Hippocampal formation (tissue), 2 donors: ENCODE measurements at places on chromosomes 2 and 18.
A peak's percentile ranks its signal among the peaks of the same experiment; 100 is the strongest.

DNA sequence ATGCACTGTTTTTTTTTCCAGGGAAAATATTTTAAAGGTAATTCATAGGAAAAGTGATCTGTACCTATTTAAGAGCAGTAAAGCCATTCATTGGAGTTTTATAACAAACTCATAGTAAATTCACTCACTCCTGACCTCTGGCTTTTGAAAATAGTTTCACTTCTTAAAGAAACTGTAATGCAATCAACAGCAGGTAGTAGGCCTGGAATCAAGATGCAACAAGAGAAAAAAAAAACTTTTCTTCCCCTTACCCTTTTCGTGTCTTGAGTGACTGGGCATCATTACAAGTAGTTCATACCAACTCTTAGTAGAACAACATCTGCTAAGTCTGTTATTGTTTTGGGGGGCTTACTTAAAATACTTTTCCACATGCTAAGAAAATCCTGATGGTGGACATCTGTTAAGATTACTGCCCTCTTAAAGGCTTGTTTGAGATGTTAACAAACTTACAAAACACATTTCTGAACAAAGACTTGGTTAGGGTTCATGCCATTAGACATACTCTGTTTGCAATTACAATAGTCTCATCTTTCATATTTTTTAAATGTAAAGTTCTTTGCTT lies 164.1 kb upstream of the FOSL2 start:
- no peak for DNase-seq

GRCh38 chr2:8142461-8142860 lies 539.4 kb upstream of the ID2 start:
- DNase-seq: no peak

DNA sequence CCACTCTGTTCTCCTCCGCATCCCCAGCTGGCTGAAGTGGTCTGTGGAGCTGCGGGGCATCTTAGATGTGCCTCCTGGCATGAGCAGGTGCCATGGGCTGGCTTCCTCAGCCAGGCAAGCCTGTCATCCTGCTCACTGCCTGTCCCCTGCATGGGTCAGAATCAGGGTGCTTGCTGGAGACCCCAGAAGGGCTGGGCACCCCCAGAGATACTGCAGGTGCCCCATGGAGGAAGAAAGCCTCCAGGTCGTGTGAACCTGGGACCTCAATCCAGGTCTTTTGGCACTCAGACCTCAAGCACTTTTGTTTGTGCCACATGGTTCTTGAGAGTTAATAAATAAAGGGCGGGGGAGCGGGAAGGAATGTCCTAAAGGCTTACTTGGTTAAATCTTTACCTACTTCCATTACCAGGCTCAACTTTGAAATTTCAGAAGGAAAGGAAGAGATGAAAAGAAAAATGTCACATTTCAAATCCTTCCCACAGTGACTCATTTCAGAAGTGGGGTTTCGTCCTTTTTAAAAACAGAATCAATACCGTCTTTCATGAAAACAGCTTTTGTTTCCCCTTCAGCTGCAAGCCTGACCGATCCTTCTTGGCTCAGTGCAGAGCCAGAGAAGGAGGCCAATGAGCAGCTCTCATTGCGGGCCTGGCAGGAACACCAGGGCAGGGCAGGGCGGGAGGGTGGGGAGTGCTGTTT lies 69.9 kb downstream of the RHOB start:
- DNase-seq: peak; percentile 69

DNA sequence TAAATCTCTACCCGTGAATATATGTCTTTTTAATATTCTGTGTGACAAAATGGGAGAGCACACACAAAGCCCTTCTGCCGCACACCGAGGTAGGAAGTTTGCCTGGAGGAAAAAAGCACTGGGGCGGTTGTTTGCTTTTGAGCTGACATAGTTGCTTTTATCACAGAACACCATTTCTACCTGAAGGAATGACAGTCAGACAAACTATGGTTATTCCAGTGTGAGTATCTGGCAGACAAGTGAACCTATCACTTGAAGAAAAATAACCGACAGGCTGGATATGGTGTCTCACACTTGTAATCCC lies 67.6 kb upstream of the SERTAD2 start:
- no peak for DNase-seq

DNA sequence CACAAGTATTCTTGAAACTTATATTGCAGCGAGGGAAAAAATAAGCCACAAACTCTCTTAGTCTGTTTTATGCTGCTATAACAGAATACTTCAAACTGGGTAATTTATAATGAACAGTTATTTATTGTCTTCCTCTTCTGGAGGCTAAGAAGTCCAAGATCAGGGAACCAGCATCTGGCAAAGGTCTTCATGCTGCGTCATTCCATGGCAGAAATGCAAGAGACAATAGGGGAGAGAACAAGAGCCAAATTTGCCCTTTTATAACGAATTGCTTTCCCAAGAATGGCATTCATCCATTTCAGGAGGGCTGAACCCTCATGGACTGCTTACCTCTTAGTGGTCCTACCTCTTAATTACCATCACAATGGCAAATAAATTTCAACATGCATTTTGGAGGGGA lies 46.5 kb downstream of the MAPRE2 start:
- DNase-seq: no peak

DNA sequence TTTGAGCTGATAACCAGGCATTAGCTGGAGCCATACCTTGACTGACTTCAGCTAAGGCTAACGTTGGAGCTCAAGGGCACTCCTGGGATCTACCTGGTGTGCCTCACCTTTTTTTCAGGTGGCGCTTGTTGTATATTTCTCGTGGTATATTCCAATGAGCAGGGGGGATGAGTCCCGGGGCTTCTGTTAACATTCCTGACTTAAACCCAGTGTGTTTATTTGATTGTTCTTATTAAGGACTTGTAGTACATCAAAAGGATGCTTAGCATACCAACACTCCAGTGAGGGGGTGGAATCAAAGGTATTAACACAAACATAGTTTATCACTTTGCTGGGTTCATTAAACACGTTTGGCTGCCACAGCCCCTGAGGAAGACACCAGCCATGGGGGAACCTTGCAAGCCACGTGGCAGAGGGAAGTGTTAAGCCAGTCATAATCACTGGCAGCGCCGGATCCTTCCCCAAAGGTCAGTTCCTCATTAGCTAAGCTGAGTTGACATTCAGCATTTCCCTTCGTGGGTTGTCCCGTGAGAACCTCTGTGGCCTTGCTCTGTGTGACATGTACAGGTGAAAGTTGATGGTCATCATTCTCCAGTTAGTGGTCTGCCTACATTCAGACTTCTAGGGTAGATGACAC lies 119.5 kb upstream of the MCFD2 start:
- DNase-seq: peak; percentile 36

GRCh38 chr18:2070631-2071030 lies 500.7 kb downstream of the METTL4 start:
- DNase-seq: no peak

DNA sequence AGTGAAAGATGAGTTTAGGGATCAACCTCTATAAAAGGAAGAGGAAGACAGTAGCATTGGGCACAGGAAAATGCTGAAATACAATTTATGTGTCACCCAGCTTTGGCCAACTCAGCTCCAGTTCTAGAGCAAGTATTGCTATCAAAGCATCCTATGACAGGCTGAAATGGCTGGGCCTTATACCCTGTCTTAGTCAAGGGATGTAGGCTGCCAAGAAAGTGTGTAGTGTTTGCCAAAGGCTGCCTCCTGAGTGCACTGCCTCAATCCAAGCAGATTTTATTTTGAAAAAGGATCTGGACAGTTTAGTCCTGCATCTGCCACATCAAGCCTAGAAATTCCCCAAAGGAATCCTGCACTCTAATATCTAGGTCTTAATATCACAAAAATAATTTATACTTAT lies 359.9 kb upstream of the ZC3H15 start:
- DNase-seq: no peak

DNA sequence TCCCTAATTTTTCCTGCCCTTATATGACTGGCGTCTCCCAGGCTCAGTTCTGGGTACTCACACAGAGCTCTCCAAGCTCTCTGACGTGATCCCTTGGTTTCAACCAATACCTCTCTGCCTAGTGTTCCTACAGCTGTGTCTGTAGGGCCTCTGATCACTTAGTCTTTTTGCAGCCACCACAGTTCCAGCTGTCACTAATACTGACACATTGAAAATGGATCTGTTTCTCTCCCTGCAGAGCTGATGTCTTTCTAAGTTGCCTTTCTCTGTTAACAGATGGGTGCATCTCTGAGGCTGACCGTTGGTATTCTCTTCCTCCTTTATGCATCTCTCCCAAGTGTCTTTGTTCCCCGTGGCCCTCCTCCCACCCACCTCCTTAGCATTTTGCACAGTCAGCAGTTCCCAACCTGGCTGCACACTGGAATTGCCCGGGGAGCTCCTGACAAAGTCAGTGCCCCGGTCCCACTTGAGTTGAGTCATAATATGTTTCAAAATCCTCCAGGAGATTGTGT lies 62.5 kb downstream of the CERS6 start:
- no peak for DNase-seq

DNA sequence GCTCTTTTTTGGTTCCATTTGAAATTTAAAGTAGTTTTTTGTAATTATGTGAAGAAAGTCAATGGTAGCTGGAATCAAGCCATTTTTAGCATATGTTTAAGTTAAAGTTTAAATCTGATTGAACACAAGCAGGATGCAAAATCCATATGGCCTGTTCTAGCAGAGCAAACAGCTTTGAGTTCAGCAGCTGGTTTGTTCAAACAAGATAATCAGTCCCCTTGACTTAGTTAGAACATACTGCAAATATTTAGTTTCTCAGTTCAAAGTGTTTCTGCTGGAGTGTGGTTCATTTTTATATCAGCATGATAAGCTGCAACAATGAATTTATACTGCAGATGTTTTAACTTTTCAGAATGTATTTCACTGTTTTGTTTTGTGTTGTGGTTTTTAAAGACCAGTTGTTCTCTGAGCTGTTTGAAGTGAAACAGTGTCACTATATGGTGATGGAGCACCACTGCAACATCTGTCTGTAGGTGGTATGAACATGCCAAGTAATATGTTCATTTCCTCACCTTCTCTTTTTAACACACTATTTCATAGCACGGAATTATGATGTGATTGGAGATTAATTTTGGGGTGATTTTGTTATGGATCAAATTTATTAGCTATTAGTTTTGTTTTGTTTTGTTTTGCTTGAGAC lies 125.3 kb downstream of the COL4A4 start:
- DNase-seq: no peak

DNA sequence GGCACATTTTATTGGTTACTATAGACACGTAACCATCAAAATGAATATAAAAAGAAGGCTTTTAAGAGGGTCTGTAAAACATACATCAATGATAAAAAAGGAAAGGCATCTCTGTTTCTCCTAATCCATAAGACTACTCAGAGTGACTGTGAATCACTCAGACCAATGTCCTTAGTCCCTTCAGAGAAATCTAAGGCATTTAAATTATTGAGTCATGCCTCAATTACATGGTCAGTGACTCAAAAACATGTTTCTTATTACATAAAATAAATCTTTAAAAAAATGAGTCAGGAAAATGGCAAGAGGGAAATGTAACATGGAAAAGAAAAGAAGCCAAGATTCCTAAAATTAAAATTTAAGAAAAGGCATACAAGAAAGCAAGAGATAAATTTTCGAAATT lies 146.6 kb downstream of the ERBB4 start:
- no peak for DNase-seq

- no peak for DNase-seq
Measured at GRCh38 chr18:10063489-10063888, 149.7 kb downstream of the VAPA start.

DNA sequence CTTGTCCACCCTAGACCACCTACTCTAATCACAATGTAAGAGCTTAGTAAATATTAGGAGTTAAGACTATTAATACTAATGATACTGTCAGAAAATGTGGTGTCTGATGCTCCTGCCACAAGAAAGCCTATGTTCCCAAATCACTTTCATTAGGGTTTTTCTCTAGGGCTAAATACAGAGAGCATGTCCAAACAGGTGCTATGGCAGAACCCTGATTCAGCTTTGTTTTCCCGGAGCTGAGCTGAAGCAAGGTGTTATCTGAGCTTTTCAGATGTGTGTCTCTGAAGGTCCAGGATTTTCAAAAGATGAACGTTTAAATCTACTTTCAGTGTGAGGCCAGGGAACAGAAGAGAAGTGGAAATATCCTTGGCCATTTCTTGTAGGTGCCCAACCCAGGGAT lies 40.6 kb downstream of the CPO start:
- no peak for DNase-seq

GRCh38 chr18:25454270-25454659 lies 102.3 kb upstream of the ZNF521 start:
- DNase-seq: no peak

- no peak for DNase-seq
Measured at GRCh38 chr2:212384027-212384426, 154.6 kb downstream of the ERBB4 start.

DNA sequence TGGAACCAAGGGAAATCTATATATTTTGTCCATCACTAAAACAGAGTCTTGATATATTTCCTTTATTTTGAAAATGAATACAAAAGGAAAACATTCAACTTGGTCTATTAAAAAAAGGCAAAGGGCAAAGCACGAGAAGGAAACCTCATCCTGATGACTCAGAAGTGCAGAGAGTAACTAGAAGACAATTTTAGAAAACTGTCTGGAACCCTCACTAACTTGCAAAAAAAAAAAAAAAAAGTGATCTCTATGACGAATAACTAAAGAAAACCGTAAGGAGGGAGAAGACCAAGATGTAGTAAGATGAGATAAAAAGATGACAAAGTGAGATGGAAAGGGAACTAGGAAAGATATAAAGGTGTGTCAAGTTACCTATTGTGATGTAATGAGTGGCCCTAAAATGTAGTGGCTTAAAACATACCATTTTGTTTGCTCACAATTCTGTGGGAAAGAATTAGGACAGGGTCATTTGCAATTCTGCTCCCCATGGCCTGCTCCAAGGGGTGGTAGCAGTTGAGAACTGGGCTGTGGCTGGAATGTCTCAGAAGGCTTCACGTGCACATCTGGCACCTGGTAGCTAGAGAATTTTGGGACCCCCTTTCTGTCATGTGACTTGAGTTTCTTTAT lies 303.0 kb downstream of the DYSF start:
- DNase-seq: no peak

- no peak for DNase-seq
Measured at GRCh38 chr2:49861821-49862220, 707.5 kb upstream of the FSHR start.

GRCh38 chr2:151029406-151030157 lies 232.1 kb downstream of the RBM43 start:
- DNase-seq: no peak
